Endothelial cell of umbilical vein (primary cell): ENCODE measurements at places on chromosomes 1 and 21. TPM values are rescaled to one million over a fixed set of nuclear protein-coding genes. Genes with fewer than 3 reads are reported as not detected.

- DNase-seq, result no peak
These were observed 18.4 kb downstream of the LORICRIN start for GRCh38 chr1:153277852-153278251.

DNA sequence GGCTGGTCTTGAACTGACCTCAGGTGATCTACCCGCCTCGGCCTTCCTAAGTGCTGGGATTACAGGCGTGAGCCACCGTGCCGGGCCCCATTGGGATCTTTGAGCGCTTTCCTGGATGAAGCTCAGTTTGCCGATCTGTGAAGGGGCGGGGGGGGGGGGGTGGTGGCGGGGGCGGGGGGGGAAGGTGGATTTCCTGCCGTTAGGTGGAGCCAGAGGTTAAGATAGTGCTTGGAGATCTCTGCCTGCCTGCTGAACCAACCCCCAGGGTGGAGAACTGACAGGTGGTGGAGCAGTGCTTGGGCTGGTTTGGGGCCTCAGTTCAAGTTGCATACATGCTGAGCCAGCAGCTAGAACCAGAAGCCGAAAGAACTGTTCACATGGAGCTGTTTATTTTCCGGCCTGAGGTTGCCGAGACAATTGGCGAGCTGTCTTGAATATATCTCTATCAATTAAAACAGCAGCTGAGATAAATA is 1.7 kb downstream of the TMCC2 start:
- DNase-seq, result peak; percentile 14

DPT gene
- total RNA-seq, result not detected in 2 replicates

- DNase-seq, result no peak
These were observed 135.8 kb downstream of the MAP3K21 start for GRCh38 chr1:233463333-233463732.

CA6 gene
- not detected in 2 replicates for total RNA-seq

DNA sequence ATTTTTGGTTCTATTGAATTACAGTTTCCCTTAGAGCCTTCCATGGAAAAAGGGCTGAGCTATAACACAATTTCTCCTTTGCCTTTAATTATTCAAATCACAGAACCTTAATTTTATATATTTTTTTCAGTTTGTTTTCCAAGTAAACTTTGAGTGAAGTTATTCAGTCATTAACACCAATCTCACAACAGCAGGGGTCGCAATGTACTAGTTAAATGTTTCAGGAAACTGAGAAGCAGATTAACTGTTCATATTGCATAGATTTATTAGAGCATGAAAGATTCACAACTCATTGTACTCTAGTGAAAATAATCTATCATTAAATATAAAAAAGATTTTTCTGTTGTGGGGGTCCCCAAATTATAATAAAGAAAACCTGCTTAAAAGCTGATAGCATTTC is 64.1 kb downstream of the KIFAP3 start:
- peak; percentile 48 for DNase-seq

- no peak for DNase-seq
These were observed 10.3 kb upstream of the PRELP start for GRCh38 chr1:203465146-203465798.

DNA sequence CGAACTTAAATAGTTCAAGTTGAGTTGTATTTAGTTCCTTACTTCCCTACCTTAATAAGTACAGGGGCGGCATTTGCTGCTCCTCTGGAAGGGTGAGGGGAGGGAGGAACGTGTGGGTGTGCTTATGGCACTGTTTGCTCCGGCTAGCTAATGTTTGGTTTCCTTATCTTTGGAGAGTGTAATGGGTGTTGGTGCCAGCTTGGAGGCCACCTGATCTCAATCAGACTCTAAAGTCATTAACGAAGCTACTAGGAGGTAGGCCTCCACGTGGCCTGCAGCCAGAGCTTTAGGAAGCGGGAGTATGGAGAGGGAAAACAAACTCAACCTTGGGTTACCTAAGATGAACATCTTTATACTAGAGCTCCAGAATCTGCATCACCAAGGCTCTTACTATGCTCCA is 43.0 kb upstream of the RAP1A start:
- no peak for DNase-seq

TRIM17 gene
- total RNA-seq, result not detected in 2 replicates

DNA sequence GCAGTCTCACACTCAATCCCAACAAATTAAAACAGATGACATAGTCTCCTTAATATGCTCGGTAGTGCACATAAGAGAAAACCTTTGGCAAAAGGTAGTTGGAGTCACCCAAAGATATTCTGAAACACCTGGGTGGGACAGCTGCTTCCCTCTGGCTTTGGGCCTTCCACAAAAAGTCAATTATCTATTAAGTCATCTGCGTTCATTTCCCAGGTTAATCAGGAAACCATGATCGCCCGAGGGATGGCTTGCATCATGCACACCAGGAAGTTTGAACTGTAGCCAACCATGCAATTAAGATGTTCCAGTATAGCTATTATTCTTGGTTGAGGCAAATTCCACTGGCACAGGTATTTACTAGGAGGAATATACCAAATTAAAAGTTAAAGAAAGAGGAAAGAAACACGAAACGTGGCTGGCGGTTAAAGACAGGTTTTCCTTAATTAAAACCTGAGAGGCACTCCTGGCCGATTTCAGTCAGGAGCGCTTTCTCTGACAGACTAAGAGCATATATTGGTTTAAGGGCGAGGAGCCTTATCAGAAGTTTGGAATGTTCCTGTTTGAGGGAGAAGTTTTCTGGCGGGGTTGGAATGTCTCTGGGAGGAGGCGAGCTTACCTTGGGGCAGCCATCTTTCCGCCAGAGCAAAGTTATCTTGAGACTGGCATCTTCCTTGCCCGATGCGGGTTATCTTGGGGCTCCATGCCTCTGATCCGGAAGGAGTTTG is 19.9 kb downstream of the CLDN17 start:
- DNase-seq, result no peak

DNA sequence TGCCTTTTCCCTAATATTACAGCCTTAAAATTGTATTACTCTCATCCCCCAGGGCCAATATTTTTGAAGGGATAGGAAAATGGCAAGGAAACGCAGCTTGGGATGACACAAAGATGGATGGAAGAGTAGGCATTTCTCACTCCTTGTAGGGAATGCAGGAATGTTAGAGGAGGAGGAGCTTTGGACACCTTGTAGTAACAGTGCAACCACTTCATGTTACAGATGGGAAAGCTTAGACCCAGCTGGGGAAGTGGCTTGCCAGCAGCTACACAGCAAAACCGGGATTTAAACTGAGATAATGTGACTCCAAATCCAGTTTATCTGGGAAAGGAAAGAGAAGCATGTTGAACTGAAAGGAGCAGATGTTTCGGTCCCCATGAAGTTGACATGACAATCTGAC is 473.7 kb upstream of the DAB1 start:
- DNase-seq, result no peak
